OCI-LY7 (cell line): ENCODE measurements at places on chromosomes 1 and 21.
A peak's percentile ranks its signal among the peaks of the same experiment; 100 is the strongest.

DNA sequence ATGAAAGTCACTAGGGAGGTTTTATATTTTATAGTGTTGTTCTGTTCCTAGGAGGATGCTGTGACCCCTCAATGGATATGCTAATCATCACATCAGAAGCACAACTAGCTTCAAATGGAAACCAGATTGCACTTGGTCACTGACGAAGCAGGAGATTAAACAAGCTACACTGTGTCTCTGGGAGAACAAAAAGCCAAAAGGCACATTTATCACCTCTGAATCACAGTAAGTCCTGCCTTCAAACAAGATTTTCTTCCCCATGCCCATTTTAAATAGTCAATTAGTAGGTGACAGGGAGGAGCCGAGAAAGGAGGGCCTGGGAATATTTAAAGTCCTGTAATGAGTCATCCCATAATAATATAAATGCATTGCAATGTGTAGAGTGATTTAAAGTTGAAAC is 38.1 kb downstream of the RGS2 start:
- no peak for DNase-seq

GRCh38 chr1:222522105-222522915 is 25.6 kb downstream of the HHIPL2 start:
- no peak for DNase-seq

DNA sequence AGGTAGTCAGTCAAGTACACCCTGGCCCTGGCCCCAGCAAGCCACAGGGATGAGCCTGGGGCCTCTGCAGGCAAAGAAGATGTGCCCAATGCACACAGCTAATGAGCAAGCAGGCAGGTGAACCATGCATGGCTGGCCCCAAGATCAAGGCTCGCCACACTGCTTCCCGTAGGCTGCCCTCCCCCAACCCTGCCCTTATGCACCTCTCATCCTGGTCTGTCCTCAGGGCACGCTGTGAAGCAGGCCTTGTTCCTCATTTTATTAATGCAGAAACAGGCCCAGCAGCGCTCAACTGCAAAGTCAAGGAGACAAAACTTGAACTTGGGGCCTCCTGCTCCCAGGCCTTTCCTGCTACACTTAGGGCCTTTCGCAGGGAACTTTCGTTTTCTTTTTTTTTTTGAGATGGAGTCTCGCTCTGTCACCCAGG is 35.6 kb upstream of the ID3 start:
- DNase-seq: peak; percentile 94

DNA sequence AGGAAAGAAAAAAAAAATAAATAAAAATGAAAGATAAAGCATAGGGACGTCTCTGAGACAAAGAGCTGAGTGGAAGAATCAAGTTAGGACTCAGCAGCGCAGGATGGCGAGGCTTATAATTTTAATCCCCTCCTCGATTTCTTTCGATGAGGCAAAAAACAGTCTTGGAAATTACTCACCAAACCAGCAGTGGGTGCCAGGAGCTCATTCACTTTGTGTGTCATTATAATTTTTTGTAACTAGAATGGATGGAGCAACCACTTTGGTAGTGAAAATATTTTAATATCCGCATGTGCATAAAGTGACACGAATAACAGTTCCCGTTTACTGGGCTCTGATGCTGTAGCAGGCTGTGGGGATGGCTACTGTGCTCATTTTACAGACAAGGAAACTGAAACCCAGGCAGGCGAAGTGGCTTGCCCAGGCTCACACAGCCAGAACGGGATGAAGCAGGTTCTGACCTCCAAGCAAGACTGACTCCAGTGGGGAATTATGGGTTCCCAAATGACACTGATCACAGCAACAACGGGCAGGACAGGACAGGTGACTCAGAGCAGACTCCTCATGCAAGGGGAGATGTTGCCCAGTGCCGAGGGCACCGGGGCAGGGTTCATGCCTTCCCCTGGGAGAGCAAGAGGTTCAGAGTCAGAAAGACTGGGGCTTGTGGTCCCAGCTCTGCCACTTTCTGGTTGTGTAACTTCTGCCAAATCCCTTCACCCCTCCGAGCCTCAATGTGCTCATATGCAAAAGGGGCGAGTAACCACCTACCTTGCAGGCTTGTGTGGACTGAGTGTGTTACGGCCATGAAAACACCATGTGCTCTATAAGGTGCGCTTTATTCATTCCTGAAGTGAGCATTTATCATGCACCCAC is 63.6 kb downstream of the RUNX3 start:
- no peak for DNase-seq

GRCh38 chr1:116855191-116855619 is 54.5 kb upstream of the PTGFRN start:
- DNase-seq: no peak

DNA sequence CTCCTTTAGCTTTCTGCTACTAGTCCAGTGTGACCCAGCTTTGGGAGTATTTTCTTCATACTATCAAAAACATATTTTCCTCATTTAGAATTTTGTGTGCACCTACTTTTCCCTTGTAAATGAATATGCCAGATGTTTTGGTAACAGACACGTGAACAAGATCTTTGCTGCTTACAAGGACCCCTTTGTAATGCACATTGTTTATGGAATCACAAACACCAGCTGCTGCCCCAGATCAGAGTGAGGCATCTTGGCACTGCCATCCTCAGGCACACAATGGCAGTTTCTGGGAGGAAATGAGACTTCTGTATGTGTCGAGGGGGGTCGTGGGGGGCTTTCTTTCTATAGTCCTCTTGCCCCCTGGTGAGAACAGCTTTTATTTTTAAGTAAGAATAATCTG is 115.7 kb downstream of the RGL1 start:
- no peak for DNase-seq
